ENCODE measurements at places on chromosomes 2 and 18.

- DNase-seq = no peak
These were observed 51.6 kb downstream of the NEDD4L start for GRCh38 chr18:58095655-58096054.

GRCh38 chr2:54969940-54970338, 80.3 kb downstream of the RTN4 start:
- no peak for DNase-seq

GRCh38 chr2:57543211-57543610, 503.4 kb upstream of the VRK2 start:
- no peak for DNase-seq

DNA sequence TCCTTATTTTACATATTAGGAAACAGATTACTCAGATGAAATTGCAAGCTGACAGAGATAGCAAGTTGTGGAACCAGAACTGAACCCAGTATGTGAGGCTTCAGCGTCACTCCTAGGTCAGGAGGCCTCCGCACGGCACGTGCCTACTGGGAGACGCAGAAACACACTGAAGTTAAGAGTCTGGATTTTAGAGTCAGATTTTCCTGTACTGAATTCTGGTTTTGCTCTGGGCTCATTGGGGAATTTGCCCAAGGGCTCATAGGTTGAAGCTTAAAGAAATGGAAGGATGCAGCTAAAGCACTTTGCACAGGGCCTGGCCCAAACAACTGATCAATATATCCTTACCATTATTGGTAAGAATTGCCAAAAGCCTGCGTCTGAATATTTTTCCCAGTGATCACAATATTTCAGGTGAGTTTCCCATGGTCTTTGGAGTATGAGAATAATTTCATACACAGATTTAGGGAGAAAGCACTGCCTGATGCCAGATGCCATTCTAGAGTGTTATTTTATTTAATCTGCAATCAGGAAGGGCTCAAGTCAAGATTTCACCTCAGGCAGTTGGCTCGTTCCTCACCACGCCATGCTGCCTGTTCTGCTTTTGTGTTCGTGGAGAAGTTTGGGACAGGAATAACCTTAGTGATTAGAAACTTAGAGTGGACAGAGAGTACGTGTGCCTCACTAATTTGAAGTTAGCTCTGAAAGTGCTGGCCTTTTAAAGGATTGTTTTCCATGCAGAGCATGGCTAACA, 331.9 kb downstream of the MYCN start:
- no peak for DNase-seq

DNA sequence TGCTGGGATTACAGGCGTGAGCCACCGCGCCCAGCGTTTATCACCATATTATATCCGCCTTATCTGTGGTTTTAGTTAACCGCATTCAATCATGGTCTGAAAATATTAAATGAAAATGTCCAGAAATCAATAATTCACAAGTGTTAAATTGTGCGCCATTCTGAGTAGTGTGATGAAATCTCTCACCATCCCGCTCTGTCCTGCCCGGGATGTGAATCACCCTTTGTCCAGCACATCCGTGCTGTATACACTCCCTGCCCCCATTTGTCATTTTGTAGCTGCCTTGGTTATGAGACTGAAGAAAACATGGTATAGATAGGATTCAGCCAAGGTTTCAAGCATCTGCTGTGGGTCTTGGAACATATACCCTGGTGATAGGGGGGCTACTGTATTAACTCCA, 70.7 kb downstream of the TIMM21 start:
- DNase-seq = no peak

Data from activated CD4-positive, alpha-beta T cell treated with anti-CD3 and anti-CD28 coated beads, Interleukin-2, amount 50 U/mL, for 48 hours (primary cell).